ENCODE measurements at places on chromosomes 16 and 17.

DNA sequence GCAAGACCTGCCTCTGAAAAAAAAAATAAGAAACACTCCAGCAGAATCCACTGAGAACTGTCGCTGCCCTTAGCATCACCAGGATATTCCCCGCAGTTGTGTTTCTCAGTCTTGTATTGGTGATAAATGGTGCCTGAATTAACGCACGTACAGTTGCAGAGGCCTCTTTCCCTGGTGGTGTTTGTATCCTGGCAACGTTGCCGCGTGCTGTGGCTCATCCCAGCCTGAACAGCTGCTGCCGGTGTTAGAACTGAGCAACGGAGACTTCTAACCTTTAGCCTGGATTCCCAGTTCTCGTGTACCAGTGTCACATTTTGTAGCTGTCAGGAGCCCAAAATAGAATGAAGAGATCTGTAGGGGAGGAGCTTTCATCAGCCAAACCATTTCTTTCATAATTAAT, 4.8 kb downstream of the MLYCD start:
- no peak for DNase-seq

- DNase-seq: no peak
Observed at GRCh38 chr16:49923411-49923810, 67.5 kb upstream of the ZNF423 start.

DNA sequence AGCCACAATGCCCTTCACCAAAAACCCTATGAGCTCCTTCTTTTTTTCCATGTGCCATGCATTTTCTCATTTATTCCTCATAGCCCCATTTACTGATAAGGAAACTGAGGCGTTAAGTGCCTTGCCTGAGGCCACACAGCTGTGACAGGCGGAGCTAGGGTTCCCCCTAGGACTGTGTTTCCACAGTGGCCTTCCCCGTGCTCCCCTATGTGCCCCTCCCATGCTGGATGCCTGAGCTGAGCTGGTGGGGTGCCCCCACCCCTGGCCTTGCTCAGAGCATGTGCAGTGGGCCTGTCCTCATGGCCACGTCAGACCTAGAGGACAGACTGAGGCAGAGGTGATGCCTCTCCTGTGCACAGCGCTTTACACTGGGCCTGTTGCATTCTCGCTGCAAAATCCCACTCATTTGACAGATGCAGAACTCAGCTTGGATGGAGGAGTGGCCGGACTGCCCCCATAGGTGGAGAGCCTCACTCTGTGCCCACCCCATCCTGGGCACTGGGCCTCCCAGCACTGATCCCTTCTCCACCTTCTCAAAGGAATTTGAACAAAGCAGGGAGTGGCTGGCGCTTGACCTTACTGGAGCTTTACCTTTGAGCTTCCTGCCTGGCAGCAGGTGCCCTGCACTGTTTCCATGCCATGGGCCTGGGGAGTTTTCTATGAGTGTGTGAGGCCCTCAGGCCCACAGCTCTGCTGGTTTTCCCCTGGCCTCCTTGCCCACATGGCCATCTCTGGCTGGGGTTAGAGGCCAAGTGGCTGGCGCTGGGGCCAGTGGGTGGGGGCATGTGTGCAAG, 2.6 kb downstream of the MAP2K3 start:
- peak; percentile 50 for DNase-seq

- DNase-seq: no peak
Observed at GRCh38 chr17:11832401-11833137, 164.7 kb downstream of the ZNF18 start.

GRCh38 chr16:31333686-31334649, 21.0 kb upstream of the ITGAX start:
- no peak for DNase-seq

- no peak for DNase-seq
Observed at GRCh38 chr16:74868501-74868900, 93.9 kb upstream of the FA2H start.

- DNase-seq: no peak
Observed at GRCh38 chr16:50259334-50260205, 6.8 kb upstream of the ADCY7 start.

GRCh38 chr17:50872710-50873424, 6.7 kb upstream of the TOB1 start:
- peak; percentile 59 for DNase-seq

All from stimulated activated CD4-positive, alpha-beta T cell treated with anti-CD3 and anti-CD28 coated beads, Interleukin-4, amount 100 ng/mL, for 24 hours (primary cell).